CD4-positive, alpha-beta T cell treated with Interleukin-10 for 1 hour (primary cell): ENCODE measurements at places on chromosomes 7 and 10.
A peak's percentile ranks its signal among the peaks of the same experiment; 100 is the strongest.

GRCh38 chr10:22856444-22857074, 71.3 kb upstream of the ARMC3 start:
- no peak for DNase-seq

GRCh38 chr10:43257347-43258210, 9.3 kb downstream of the RASGEF1A start:
- no peak for DNase-seq

DNA sequence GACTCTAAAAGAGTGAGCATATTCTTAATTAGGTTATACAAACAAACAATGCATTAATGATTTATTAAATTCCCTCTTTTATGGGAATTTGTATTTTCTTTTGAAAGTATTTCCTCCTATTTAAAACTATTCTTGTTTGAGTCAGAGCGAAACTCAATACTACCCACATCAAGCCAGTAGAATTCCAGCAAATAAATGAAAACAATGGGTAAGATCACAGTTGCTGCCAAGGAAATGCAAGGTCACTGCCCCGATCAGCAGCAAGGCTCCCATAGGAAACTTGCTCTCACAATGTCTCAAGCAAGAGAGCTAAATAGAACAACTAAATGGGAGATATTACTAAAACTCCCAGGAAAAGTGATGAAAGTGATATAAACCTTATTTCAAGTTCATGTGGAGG, 206.3 kb downstream of the THSD7A start:
- DNase-seq: no peak

GRCh38 chr7:68893411-68893810, 704.9 kb upstream of the AUTS2 start:
- DNase-seq: no peak

DNA sequence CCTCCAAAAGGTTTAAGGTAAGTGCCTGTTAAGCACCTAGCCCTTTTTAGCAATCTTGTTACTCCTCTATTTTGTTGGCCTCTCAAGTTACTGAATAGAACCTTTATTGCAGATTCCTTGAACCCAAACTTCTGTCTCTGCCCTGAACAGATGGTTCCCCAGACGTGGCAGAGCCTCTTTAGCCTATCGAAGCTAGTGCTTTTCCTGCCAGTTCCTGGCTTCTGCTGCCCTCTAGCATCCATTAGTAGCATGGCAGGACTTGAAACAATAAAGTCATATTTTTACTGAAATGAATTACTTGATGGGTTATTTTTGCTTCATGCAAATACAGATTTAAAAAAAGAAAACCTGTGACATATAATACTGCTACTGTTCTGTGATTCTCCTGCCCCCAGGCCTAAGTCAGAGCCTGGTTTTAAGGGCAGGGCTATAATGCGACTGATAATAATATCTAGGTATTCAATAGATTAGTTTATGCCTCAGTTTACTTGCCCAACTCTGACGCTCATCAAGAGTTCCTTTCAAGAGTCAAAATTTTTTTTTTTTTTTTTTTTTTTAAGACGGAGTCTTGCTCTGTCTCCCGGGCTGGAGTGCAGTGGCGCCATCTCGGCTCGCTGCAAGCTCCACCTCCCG, 84.3 kb upstream of the PHF14 start:
- peak; percentile 57 for DNase-seq

- DNase-seq: no peak
These were observed 223.4 kb downstream of the BMPER start for GRCh38 chr7:34128762-34129161.

- peak; percentile 9 for DNase-seq
These were observed 9.4 kb downstream of the CLDN12 start for GRCh38 chr7:90412458-90413184.

DNA sequence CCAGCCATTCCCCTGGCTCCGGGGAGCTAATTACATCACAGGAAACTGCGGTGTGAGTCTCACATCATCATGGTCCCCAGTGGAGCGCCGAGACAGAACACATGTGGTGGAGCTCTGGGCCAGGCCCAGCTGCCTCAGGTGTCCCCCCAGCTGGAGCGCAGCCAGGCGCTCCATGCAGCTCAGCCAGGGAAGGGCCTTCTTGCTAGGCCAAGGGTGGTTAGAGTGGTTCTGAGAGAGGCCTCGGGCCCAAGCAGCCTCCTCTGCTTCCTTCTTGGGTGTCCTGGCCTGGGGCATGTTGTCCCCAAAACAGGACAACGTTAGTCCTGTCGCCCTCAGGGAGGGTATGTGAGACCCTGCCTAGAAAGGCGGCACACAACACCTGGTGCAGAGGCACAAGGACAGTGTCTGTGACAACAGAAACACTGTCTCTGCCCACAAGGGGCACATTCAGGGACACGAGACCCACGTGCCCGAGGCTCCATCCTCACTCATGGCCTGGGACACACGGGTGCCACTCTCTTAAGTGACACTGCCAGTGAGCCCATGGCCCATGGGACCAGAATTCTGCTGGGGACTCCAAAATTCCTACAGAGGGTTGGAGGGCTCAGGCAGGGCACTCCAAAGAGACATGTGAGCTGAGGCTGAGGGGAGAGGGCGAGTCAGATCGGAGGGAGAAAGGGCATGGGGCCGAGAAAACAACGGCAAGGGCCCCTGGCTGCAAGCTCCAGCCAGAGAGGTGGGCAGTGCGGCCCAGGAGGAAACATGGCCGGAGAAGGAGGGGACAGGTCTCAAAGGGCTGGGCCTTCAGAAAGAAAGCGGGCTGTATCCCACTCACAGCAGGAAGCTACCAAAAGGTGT, 37.0 kb upstream of the RET start:
- DNase-seq: no peak

DNA sequence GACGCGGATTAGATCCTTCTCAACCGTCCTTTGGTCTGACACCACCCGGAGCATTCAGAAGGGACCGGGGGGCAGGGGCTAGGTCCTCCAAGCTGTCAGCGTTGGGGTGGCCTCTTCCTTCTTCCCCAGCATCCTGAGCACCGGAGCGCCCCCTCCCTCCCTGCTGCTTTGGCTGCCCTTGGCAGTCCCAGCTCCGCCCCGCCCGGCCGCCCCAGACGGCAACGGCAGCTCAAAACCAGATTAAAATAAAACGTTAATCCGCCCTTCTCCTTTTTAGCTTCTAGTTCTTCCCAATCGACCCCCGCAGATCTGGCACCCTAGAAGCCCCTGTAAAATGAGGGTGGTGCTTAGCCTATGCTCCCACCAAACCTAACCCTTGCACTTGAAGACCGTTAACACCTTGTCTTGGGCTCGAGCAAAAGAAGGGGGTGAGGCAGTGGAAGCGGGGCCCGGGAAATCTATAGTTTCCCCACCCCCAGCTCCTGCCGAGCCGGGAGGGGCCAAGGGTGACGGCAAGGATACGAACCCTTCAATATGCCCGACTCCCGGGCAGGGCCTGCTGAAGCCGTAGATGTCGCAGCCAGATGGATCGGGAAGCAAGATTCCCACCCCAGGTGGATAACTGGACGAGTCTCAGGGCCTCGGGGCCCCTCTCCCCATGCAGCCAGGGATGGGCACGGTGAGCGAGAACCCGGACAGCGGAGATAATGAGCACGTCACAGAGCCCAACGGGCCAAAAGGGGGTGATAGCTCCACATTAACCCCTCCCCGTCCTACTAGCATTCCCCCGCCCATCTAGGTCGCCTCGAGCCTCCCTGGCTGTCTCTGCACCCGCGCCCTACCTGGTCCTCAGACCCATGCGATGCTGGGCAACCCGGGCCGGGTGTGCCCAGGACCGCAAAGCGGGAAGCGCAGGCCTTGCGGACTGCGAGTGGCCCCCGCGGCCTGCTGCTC, 169.7 kb downstream of the NRF1 start:
- no peak for DNase-seq

- DNase-seq: no peak
These were observed 215.8 kb upstream of the PPP2R2D start for GRCh38 chr10:131685007-131685406.

DNA sequence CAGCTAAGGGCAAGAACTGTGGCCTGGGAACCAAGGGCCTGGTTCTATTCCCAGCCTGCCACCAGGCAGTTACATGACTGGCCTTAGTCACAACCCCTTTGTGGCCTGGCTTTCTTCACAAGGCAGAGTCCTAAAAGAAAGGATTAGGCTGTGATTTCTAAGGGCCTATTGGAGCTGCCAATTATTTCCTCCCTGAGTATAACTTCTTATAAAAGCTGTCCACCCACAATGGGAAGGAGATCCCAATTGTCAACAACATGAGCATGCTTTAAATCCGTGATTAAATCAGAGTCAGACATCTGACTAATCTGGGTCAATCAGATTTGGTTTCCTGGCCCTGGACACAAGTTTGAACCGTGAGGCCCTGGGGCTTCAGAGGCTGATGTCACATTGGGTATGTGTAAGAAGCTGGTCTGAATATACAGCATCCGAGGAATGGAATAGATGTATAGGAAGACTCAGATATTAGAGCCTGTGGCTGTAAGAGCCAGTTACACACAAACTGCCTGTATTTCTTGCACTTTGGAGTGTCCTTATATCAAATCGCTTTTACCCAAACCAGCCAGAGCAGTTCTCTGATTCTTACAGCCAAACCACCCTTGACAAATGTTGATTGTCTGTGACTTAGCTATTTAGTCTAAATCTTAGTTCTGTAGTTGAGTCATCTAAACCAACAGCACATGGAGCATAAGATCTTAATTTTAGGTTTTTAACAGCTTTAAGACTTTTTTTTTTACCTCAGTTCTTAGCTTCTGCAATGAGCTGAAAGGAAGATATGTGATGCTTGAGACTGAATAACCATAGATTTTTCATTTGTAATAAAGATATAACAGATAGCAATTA, 61.3 kb downstream of the ABCB4 start:
- DNase-seq: no peak

GRCh38 chr10:84665883-84666463, 337.6 kb downstream of the CCSER2 start:
- no peak for DNase-seq

- DNase-seq: no peak
These were observed 599.0 kb downstream of the SORCS1 start for GRCh38 chr10:106565546-106565945.

DNA sequence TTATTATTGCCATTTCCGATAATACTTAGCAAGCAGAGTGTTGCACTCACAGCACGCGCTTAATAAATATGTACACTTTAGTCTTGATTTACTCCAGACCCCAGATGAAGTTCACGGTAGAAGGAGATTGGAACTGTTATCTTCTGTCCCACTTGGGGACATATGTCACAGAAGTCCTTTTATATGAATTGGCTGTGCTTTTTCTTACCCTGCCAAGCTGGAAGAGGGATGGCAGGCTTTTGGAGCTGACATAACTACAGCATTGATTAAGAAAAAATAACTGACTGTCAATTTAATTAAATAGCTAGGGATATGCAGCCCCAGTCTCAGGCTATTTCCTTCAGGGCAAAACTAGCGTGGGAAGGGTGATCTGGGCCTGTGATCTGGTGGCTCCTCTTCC, 182.2 kb downstream of the SH2D4B start:
- DNase-seq: no peak

DNA sequence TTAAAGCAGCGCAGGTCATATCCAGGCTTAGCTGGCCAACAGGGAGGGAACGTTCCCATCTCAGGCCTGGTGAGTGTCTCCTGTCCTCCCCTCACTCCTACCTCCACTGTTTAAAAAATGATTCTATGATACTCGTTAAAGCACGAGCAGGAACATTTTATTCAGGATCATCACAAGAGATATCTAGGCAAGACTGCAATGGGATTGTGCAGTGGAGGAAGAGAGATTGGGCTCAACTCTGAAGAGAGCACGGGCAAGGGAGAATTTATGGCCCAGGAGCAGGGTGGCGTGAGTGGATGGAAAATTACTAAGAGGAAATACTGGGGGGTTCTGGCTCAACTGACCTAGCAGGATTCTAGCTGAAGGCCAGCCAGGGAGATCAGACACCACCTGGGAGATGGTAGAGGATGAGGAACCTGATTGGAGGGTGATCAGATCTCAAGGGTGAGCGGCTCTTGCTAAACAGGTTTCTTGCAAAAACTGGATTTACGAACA, 9.0 kb upstream of the HSPB1 start:
- no peak for DNase-seq

GRCh38 chr7:37732888-37733287, 49.3 kb downstream of the GPR141 start:
- no peak for DNase-seq

DNA sequence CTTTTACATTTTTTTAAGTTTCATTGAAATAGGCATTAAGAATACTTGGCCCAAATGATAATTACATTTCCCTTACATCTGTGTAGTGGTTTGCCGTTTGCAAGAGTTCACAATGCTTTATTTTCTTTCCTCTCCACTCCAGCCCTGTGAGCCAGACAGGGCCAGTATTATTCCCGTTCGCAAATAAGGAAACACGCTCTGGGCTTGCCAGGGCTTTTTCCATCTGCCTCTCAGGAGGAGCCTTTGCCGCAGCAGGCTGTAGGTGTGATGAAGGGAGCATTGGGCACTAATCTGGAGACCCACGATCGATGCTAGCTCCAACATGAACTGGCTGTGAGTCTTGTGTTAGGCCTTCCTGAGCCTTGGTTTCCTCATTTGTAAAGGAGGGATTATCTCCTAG, 154.4 kb downstream of the GALNT17 start:
- no peak for DNase-seq

DNA sequence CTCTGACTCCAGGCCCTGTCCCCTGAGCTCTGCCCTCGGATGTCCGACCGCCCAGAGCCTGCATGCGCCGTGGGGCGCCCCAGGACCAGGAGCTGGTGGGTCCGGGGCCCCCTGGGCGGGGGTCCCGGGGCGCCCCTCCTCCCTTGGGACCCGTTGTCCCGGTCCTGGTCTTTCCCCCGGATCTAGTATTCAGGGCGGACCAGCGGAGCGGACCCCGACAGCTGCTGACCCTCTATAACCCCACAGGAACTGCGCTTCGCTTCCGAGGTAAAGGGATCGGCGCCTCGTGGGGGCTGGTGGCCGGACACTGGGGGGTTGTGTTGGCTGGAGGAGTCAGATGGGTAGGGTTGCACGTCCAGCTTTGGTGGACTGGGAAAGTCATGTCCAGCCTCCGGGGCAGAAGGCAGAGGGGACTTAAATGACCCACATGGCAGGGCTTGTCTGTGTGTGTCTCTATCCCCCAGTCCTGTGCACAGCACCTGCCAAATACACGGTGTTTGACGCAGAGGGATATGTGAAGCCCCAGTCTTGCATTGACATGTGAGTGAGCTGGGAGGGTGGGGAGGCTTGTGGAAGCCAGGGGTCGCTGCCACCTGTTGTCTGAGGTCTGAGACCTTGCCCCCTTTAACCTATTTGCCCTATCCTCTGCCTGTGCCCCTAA, 520 bp downstream of the MOSPD3 start:
- peak; percentile 20 for DNase-seq

DNA sequence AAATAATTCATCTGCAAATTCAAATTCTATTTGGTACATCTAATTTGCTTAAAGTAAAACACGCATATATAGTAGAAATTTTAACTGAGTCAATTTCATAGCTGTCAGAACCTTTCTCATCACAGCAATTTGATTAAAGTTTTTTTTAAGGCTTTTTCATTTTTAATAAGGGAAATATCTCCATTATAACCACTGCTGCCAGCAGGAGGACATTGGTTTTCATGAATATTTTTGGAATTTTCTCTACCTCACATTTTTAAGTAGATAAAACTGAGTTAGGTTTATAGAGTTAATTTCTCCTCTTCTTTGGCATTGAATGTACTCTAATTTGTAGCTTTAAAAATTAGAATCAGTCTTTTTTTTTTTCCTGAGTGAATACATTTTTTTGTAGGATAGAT, 82.2 kb downstream of the ST7 start:
- DNase-seq: no peak

- no peak for DNase-seq
These were observed 8.8 kb downstream of the PDGFA start for GRCh38 chr7:510782-511281.
